ENCODE measurements at places on chromosomes 11 and 22.
A peak's percentile ranks its signal among the peaks of the same experiment; 100 is the strongest.

- DNase-seq, result no peak
These were observed 50.3 kb downstream of the COPB1 start for GRCh38 chr11:14449302-14449714.

DNA sequence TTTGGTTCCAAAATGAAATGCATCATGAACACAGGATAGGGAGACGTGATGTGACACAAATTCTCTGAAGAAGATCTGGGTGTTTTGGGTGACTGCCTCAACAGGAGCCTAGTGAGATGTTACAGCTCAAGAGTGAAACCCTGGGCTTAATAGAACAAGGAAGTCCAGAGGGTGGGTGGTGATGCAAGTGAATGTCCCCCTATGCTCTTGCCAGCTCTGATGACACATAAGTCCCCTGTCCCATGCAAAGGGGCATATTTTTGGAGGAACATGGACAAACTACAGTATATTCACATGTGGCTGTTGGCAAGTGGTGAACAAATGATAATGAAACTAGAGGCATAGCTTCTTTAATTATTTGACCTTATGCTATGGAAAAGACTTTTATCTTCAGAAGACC lies 9.2 kb downstream of the CRTAM start:
- no peak for DNase-seq

GRCh38 chr11:70128435-70128906 lies 50.4 kb downstream of the ANO1 start:
- DNase-seq, result peak; percentile 44

DNA sequence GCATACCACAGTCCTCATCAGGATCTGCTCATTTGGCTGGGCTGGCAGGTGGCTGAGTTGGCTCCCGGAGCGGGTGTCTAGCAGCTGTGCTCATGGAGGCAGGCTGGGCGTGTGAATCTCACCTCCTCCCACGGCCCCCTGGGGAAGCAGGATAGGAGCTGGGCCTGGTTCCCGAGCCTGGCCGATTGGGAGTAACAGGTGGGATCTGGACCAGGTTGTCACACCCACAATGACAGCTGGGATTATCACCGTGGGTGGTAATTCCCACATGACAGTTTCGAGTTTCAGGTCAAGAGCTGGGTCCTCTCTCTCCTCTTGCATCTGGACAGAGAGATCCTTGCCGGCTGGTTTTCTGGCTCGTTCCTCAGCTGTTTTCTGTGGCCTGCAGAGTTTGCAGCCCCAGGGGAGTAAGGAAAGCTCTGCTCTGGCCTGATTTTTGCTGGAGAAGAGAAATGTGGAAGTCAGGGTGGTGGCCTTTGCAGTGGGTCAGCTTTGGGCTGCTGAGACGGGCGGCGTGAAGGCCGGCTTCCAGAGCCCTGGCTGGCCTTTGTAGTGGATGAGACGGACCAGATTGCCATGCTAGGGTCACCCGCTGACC lies 57.0 kb downstream of the BCR start:
- no peak for DNase-seq

GRCh38 chr11:63667995-63668795 lies 3.0 kb downstream of the ATL3 start:
- no peak for DNase-seq
